ENCODE measurements at places on chromosomes 1 and 21.

DNA sequence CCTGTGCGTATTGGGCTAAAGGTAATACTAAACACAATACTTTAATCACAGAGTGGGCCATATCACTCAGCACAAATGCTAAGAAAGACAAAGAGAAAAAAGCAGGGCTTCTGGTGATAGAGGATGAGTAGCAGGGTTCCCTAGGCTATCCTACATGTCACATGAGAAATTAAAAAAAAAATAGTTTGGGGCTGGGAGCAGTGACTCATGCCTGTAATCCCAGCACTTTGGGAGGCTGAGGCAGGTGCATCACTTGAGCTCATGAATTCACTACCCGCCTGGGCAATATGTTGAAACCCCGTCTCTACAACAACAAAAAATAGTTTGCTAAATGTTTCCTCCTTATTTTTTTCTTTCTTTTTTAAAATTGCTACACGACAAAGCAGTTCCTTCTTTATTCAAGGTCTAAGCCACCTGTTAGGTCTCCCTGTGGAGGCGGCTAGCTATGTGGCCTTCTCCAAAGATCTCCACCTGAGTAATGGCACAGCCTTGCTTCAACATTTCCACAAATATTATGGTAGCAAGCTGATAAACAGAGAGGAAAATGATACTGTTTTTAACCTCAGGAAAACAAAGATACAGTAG is 1.5 kb downstream of the ENSA start:
- no peak for DNase-seq

GRCh38 chr1:33860671-33861070 is 3.2 kb upstream of the HMGB4 start:
- no peak for DNase-seq

GRCh38 chr21:46368533-46369285 is 44.8 kb downstream of the PCNT start:
- DNase-seq = no peak

DNA sequence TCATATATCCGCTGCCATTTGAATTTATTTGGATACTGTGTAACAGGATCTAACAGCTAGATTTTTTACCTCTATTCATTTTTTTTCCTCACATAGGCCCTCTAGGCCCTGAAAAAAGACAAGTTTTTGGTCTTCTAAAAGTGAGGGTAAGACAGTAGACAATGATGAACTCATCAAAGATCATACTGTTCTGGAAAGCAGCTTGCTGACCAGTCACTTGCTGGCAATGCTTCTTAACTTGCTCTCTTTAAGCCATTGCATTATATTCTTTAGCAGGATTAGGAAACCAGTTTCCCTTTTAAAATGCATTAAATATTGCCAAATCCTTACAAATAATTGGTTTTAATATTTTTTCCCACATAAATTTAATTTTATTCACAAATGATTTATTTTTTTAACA is 65.5 kb downstream of the SYT14 start:
- no peak for DNase-seq

DNA sequence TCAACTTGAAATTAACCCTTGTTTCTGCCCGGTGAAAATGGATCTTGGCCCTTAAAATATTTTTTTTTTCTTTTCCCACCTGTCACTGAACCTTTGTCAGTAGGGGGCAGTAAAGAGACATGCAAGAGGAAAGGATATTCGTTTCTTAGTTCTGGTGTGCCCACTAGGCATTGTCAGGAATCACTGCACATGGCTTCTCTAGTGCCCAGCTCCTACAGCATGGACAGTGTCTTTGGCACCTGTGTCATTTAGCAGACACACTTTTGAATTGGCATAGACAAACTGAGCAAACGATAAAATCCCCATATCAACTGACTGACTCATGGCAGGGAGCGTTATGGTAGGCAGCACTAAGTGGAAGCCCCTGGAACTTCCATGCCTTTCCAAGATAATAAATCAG is 1048.1 kb downstream of the BRINP3 start:
- DNase-seq = peak; percentile 70

GRCh38 chr1:197481101-197481500 is 213.0 kb downstream of the CRB1 start:
- DNase-seq = no peak

GRCh38 chr1:208159555-208160258 is 84.5 kb downstream of the PLXNA2 start:
- DNase-seq = no peak

- no peak for DNase-seq
These were observed 518.5 kb downstream of the SMYD3 start for GRCh38 chr1:245988393-245989078.

DNA sequence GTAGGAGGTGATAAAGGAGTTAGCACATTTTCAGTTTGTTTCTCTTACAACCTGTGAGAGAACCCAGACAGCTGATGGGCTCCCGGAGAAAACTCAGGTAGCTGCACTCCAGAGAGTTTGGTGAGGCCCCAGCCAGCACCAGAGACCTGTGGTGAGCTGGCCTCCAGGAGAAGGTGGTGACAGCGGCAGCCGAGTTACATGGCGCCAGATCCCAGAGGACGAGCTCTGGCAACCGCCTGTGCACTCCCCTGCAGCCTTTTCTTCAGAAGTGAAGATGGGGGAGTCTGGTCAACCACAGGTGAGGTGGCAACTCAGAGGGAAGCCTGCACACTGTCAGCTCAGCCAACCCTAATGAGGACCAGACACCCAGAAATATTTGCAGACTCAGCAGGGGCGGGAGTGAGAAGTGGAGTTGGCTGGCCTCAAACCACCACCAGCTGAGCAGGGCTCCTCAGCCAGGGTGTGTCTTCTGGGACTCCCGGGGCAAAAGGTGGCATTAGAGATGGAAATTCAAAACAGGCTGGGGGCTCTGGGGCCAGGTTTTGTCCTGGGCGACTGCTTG is 209.7 kb downstream of the SETD4 start:
- no peak for DNase-seq

- no peak for DNase-seq
These were observed 163.3 kb downstream of the NRIP1 start for GRCh38 chr21:14901482-14901958.

DNA sequence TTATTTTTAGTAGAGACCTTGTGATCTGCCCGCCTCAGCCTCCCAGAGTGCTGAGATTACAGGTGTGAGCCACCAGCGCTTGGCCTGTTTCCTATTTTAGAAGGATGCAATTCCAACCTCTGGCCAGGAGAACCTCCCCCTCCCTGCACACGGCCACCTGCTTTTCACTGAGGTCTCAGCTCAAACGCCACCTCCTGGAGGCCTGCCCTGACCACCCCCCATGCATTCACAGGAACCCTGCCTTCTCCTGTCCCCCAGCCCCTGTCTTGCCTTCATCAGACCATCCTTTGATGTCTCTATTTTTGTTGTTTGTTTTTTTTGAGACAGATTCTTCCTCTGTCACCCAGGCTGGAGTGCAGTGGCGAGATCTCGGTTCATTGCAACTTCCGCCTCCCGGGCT is 2.3 kb downstream of the SRM start:
- no peak for DNase-seq

DNA sequence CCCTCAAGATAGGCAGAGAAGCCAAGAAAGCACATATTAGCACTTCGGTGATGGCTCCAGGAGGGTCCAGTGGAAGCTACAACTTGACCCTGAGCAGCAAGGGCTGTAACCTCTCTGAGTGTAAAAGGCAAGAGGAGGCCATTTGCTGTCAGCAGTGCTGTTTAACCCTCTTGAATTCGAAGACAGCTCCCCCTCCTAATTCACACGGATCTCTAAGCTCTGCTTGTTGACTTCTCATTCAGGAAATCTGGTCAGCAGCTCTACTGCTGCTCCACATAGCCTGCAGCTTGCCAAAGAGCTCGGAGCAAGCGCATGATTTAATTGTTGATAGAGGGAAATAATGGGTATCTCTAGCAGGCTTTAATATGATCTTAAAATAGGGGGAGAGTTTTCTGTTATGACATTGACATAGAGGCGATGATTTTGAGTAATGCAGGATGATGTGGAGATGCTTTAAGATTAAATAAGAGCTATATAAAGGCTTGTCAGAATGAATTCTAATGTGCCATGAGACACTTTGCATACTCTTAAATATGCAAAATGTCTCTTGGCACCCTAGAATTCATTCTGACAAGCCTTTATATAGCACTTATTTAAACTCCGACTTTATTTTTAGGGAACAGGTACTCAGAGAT is 79.4 kb upstream of the USH2A start:
- no peak for DNase-seq

DNA sequence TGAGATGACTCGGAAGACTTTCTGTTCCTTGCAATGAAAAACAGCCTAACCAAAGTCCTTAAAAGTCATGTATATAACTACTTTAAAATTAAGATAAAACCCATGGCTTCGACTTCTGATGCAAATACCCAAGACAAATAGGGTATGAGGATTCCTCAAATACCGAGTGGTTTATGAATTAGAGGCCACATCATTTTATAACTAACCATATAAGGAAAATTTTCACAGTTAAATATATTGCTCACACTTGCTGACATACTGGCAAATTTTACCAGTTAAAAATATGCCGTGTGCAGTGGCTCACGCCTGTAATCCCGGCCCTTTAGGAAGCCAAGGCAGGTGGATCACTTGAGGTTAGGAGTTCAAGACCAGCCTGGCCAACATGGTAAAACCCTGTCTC is 5.4 kb downstream of the RERE start:
- DNase-seq = no peak

GRCh38 chr1:220366269-220366668 is 94.0 kb upstream of the RAB3GAP2 start:
- DNase-seq = no peak

GRCh38 chr21:30444204-30444603 is 4.1 kb downstream of the KRTAP15-1 start:
- DNase-seq = no peak

- no peak for DNase-seq
These were observed 59.1 kb downstream of the SLC19A1 start for GRCh38 chr21:45482899-45483821.

DNA sequence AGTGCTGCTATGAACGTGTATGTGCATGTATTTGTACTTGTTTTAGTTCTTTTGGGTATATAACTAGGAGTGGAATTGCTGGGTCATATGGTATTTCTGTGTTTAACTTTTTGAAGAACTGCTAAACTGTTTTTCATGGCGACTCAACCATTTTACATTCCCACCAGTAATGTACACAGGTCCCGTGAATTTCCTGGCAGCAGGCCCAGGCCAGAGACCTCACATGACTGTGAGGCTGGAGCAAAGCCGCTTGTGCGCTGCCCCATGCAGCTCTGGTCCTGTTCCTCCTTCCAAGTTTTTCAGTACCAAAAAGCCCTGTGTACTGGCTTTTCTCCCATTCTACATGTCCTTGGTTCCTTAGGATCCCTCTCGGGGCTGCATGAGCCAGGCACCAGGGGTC is 29.6 kb downstream of the ACOT11 start:
- DNase-seq = no peak

- no peak for DNase-seq
These were observed 790 bp downstream of the DNAJC6 start for GRCh38 chr1:65310078-65310587.

DNA sequence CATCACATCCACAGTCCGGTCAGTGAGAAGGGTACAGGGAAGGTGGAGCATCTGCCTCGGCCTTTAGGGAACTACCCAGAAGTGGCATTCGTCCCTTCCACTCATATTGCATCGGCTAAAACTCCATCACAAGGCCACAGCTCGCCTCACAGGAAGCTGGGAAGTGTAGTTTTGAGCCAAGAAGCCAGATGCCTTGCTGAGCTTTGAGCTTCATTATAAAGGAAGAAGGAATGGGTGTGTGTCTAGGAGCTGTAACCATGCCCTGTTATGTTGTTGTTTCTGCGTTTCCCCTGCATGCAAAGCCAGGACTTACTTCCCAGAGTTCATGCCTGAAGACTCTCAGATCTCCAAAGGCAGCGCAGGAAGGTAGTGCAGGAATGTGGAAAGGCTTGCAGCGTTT is 61.1 kb downstream of the OPTC start:
- peak; percentile 37 for DNase-seq

GRCh38 chr1:150005606-150006005 is 4.9 kb downstream of the OTUD7B start:
- no peak for DNase-seq

Data from trophoblast cell (in vitro differentiated cells and primary cell).